H1 (cell line): ENCODE measurements at places on chromosomes 13 and 19.
A peak's percentile ranks its signal among the peaks of the same experiment; 100 is the strongest.

GRCh38 chr13:36917311-36917710 lies 2.7 kb downstream of the SMAD9 start:
- peaks cover 4% of the 10 kb centered on the region for H3K4me1 ChIP-seq
- no peak overlapping the region for H3K27ac ChIP-seq
- H3K36me3 ChIP-seq = no peaks in the 10 kb centered on the region
- H3K4me3 ChIP-seq = no peak overlapping the region
- no peak for DNase-seq

DNA sequence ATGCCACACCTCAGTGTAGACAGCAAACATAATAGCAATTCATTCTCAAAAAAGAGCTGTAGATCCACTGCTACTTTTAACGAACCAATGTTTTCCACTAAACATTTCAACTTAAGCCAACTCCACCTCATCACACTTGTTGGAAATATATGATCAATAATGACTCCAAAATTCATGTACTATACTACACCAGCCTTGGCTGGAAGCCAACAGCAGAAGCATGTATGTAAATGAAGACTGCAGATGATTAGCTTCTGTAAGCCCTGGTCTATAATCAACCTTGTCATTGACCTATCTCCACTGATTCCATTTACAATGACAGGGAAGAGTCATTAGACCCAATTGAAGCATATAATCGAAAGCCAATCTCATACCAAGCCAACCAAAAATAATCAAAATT lies 71.7 kb downstream of the STK24 start:
- DNase-seq = no peak
- H3K27me3 ChIP-seq = no peaks in the 10 kb centered on the region
- peaks cover 20% of the 10 kb centered on the region for H3K4me1 ChIP-seq
- no peak overlapping the region for H3K27ac ChIP-seq
- H3K36me3 ChIP-seq = no peaks in the 10 kb centered on the region

DNA sequence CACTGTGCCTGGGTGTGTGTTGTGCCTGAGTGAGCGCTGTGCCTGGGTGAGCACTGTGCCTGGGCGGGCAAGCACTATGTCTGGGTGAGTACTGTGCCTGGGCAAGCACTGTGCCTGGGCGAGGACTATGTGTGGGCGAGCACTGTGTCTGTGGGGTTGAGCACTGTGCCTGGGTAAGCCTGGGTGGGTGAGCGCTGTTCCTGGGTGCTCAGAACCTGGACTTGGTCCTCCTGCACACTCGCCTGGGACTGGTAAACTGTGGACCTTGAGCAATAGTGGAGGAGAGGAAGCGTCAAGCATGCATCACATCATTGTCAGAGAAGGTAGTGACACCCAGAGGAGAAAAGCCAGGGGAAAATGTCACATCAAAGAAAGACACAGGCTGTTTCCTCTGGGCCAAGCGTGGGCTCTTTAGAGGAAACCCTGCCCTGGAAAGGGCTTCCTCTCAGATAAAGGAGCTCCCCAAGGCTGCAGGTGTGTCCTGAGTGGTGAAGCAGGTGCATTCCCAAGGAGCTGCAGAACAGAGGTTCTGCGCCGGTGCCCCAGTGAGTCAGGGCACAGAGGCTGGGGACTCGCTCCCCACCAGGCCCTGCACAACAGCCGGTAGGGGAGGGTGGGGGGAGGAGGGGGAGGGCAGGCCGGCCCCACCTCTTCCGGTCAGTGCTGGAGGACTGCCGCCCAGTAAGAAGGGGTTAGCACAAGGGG lies 141.2 kb downstream of the TEX29 start:
- no peak overlapping the region for H3K4me3 ChIP-seq
- H3K27ac ChIP-seq = no peak overlapping the region
- peak; percentile 35 for DNase-seq
- H3K27me3 ChIP-seq = no peaks in the 10 kb centered on the region
- H3K36me3 ChIP-seq = no peaks in the 10 kb centered on the region

DNA sequence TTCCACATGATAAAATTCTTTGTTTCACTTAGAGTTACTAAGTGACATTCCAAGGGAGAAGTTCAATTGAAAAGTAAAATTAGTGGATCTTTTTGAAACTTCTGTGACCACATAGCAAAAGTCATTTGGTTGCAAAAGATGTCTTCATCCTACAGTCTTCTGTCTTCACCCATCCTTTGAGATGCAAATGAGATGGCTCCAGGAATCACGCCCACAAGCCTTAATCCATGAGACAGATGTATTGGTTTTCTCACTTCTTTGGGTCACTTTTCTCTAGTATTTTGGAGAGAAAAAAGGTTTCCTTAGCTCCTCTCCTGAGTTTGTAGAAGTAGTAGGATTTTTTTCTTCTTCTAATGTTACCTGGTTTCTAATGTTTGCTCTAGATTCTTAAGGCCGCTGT lies 259.5 kb upstream of the SLC10A2 start:
- H3K4me1 ChIP-seq = no peaks in the 10 kb centered on the region
- no peaks in the 10 kb centered on the region for H3K36me3 ChIP-seq
- H3K4me3 ChIP-seq = no peak overlapping the region
- H3K27me3 ChIP-seq = no peaks in the 10 kb centered on the region
- no peak overlapping the region for H3K27ac ChIP-seq
- no peak for DNase-seq

DNA sequence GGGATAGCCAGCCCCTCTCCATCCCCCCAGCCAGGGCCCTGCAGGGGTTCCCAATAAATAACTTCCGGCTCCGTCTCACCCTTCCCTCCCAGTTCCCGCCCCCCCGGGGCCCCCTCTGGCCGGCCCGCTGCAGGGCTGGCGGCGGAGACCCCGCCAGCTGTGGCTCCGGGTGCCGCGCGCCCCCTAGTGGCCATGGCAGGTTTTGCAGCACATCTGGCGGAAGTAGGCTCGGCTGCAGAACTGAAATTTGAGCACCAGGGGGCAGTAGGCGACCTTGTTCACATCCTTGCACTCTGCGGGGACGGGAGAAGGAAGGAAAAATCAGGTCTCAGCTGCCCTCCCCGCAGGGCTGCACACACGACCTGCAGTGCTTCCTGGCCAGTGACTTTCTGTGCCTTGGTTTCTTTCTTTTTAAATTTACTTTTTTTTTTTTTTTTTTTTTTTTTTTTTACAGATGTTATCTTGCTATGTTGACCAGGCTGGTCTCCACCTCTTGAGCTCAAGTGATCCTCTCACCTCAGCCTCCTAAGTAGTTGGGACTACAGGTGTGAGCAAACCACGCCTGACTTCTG lies 3.6 kb upstream of the MYO1F start:
- no peak overlapping the region for H3K27ac ChIP-seq
- no peaks in the 10 kb centered on the region for H3K27me3 ChIP-seq
- no peaks in the 10 kb centered on the region for H3K36me3 ChIP-seq
- DNase-seq = peak; percentile 99
- peaks cover 2% of the 10 kb centered on the region for H3K4me1 ChIP-seq
